ENCODE measurements at places on chromosomes 7 and 10.

DNA sequence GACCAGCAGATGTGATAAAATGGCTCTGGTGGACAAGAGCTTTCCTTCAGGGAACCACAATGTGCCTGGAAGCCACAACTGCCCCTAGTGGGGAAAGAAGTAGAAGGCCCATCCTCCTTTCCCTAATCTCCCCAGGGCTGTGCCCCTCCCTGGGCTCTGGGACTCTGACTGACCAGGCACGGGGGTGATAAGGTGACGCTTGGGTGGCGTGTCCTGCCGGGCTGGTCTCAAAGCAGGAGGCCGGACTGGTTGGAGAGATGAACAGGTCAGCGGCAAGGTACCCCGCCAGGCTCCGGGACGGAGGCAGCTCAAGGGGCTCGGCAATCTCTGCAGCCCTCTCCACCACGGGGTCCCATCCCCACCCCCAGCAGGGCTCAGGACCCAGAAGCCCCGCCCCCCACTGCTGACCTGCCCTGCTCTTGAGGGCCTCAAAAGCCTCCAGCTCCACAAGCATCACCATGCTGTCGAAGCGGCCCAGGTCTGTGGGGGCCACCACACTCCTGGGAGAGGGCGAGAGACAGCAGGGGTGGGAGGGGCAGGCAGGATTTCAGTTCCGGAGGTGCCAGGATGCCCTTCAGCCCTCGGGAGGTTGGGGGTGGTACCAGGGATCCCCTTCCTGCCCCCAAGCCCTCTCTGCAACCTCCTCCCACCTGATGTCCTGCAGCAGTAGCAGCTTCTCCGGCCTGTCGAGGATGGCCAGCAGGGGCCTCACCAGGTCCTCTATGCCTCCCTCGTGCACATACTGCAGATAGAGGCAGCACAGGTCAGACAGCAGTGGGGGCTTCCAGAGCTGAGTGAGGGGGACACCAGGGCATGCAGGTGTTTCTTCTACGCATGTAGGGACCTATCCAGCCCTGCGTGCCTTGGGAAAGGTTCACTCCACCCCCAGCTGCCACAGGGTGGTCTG is 12.2 kb downstream of the LZTS2 start:
- DNase-seq = no peak

- DNase-seq = no peak
Measured at GRCh38 chr10:65827359-65827758, 1098.5 kb upstream of the LRRTM3 start.

DNA sequence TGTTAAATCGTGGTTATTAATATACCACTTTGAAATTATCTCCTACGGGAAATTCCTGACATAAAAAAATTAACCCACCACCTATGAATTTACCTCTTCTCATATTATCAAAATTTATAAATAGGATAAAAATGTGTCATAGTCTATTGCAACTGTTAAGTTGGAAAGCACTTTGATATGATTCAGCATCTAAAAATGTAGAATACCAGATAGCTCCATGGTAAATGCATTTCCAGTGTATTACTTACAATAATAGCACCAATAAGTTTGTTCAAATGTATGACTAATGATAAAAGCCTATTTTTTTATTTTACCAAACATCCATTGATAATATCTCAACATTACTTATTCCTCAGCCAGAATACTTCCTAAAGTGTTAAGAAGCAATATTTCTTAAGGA is 13.6 kb upstream of the KCND2 start:
- no peak for DNase-seq

DNA sequence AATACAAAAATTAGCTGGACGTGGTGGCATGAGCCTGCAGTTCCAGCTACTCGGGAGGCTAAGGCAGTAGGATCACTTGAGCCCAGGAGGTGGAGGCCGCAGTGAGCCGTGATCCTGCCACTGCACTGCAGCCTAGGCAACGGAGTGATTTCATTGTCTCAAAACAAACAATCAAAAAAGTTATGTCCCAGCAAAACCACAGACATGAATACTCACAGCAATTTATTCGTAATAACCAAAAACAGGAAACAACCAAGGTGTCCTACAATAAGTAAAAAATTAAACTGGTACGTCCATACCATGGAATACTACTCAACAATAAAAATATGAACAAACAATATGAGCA is 11.6 kb upstream of the CYTH3 start:
- no peak for DNase-seq

GRCh38 chr7:142798451-142799436 is 28.0 kb downstream of the PRSS2 start:
- DNase-seq = no peak

Measured in suppressor macrophage treated with lipopolysaccharide for 4 hours (primary cell).